Stimulated activated CD4-positive, alpha-beta T cell treated with anti-CD3 and anti-CD28 coated beads, TNF-alpha, amount 100 ng/mL, for 48 hours (primary cell): ENCODE measurements at places on chromosomes 7 and 10.

DNA sequence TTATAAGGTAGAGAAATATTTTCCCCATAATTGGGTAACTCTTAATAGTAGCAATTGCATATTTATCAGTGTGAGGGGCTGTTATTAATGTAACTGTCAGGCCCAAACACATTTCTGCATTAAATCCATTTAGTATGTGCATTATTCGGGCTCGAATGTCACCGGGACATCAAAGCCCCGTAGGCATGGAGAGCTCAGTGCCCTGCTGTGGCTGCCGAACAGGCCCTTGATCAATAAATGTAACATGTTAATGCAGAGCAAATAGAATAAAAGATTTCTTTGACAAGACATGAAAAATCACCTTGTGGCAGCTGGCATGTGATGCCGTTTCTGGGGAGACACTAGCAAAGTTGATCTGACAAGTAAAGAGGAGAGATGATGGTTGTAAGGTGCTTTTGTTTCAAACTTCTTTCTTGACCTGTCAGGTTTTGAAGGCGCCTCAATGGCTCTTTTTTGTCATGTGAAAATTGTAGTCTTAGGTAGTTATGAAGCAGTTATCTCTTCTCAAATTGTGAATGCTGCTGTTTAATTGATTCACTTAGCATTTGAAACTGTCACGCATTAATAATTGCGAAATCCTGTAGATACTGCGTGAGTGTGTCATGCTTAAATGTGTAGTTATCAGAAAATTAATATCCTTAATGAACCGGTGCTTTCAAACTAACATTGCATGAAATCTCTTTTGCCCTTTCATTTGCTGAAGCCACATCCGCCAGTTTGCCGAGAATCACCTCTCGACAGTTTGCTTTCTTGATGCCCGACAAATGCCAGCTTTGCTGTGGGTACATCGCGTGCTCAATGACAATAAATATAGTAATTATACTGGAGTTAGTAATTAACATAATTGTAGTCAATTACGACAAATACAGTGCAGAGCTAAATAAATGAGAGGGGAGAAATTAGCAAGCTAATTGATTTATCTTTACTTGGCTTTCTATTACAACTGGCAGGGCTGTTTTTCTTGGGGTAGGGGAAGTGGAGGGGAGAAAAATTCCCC lies 19.5 kb downstream of the LRMDA start:
- no peak for DNase-seq

DNA sequence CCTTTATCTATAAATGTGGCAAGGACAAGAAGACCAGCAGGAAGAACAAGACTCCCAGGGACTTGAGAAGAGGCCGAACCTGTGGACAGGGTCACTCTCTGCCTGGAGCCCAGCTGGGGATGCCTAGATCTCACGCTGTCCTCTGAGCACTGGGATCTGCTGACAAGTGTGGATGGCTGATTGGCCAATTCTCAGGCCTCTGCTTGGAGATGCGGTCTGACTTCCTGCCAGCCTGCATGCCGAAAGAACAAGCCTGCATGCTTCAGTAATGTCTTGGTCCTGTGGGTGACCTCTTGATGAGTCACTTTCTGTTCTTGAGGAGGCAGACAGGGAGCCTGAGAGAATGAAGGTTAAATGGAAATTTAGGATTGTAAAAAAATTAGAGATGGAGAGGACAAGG lies 84.7 kb downstream of the TMEM178B start:
- DNase-seq: no peak

- no peak for DNase-seq
These were observed 177.6 kb downstream of the PRKAG2 start for GRCh38 chr7:151699147-151699927.

- no peak for DNase-seq
These were observed 46.1 kb upstream of the CACUL1 start for GRCh38 chr10:118800920-118801319.

DNA sequence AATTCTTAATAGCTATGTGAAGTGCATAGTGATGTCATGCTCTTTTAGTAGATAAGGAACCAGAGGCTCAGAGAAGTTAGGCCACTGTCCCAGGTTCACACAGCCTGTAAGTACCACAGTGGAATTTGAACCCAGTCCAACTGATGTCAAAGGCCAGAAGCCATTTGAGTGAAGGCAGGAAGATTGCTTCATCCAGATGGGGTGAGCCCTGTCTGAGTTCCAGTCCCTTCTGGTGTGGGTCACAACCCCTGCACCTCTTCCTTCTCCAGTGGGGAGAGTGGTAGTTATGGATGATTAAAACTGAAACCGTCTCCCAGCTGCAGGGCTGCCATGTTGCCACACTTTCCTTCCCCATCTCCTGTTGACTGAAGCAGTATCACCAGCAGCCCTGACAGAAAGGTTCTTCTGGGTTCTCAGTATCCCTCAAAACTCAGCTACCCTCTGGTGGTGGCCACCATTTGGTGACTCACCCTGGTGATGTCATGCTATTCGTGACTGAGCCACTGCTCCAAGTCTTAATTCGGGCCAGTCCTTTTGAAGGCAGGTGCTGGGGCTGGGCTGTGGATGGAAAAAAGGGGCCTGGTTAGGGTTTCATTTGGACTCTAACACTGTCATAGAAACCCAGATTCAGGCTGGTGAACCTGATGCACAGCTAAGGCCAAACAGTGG lies 1.5 kb upstream of the C10orf95 start:
- DNase-seq: peak; percentile 65
